ENCODE measurements at places on chromosomes 5 and 9.

DNA sequence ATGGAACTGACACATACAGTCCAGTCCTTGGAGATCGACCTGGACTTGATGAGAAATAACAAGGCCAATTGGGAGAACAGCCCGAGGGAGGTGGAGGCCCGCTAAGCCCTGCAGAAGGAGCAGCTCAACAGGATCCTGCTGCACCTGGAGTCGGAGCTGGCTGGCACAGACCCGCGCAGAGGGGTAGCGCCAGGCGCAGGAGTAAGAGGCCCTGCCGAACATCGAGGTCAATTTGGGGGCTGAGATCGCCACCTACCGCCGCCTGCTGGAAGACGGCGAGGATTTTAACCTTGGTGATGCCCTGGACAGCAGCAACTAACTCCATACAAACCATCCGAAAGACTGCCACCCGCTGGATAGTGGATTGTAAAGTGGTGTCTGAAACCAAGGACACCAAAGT is 1610.1 kb upstream of the ACO1 start:
- DNase-seq = no peak

DNA sequence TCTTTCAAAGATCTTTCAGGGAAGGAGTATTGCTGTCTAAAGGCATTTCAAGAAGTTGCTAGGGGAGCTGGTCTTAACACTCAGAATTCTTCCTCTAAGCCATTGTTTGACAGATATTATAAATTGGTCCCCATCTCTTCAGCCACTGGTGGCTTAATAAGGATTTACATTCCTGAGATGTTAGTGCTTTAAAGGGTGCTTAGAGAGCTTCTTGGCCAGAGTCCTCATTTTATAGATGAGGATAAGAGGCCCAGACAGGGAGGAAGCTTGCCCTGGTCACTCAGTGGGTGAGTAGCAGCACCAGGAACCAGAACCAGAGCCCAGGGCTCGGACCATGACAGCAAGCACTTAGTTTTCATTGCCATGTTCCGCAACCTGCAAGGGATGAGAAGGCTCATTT is 53.2 kb downstream of the GALNT10 start:
- no peak for DNase-seq

DNA sequence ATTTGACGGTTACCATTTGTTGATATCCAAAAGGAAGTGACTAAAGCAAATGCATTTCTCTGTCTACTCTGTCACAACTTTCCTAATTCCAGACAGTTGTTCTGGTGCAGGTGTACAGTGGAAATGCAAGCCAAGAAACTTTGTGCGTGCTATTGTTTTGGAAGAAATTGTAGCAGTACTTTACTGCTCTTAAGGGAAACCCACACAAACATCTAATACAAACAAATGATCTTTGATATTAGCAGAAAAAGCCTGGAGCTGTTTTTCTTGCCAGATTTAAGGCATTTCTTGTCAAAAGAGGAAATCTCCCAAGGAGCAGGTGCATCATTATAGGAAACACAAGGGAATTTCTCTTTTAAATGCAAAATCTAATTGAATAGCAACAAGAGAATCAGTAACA is 2.0 kb downstream of the SNCAIP start:
- no peak for DNase-seq

- no peak for DNase-seq
Observed at GRCh38 chr5:127840198-127840524, 137.0 kb downstream of the CCDC192 start.

GRCh38 chr5:43711496-43711895 is 108.5 kb downstream of the NNT start:
- DNase-seq = no peak

GRCh38 chr5:154117930-154118329 is 72.6 kb upstream of the GALNT10 start:
- DNase-seq = no peak

All from CD8-positive, alpha-beta memory T cell (primary cell).